ENCODE measurements at places on chromosomes 5 and 9. TPM values are rescaled to one million over a fixed set of nuclear protein-coding genes. Genes with fewer than 3 reads are reported as not detected.

HK3 gene
- 3.9 TPM for total RNA-seq

GRCh38 chr5:73564675-73565074 is 764 bp downstream of the ANKRA2 start:
- H3K4me1 ChIP-seq, result peaks cover 31% of the 10 kb centered on the region
- peak overlapping the region; percentile 85 for H3K4me3 ChIP-seq
- H3K27ac ChIP-seq, result peak overlapping the region; percentile 91
- H3K36me3 ChIP-seq, result peaks cover 42% of the 10 kb centered on the region

PCDHA4 gene
- total RNA-seq, result 1.0 TPM

DNA sequence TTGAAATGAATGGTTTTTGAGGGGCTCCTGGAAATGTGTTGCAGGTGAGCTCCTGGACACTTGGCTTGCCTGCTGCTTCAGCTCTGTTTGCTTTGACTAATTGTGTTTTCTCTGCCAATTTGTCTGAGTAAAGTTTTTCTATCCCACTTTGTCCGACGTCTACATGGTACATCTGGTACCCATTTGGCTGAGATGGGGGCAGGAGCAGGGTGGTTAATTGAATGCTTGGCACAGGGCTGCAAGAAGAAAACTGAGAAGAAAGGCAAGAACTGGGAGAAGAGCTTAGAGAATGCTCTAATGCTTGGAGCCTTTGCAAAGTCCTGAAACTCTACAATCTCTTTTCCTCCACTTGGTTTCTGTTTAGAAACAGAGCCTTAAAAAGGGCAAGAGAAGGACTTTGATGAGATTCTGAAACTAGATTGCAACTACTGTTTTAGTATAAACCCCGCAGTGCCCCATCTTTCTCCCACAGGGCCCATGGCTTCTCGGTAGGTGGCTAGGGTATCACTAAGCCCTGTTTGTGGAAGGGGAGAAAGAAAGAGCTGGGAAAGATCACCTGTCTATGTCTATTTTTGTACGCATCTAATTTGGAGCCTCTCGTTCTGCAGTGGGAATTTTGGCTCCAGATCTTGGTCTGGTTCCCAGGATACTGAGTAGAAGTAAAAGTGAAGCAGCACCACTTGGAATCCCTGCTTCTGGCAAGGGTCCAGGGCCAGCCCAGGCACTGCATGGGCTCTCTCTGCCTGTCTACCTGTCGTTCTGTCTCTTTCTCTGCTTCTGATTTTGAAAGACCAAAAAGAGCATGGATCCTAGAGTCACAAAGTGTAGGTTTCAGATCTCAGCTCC is 214.4 kb downstream of the SEMA6A start:
- H3K4me1 ChIP-seq, result peaks cover 8% of the 10 kb centered on the region
- H3K27ac ChIP-seq, result no peak overlapping the region
- no peak overlapping the region for H3K4me3 ChIP-seq
- no peak for DNase-seq

DNA sequence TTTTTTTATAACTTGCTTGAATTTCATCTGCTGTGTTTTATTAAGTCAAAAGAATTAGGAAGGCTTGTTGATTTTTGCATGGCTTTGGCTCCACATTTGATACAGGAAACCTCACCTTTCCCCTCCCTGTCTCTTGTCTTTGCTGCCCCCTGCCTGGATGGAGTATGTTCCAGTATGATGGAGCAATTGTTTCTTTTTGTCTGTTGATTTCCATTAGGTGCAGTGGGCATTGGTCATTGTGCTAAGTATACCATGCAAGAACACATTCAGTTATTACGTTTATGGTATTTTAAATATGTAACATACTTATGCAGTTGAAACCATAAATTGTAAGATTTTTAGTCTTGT is 19.6 kb downstream of the TJP2 start:
- no peak overlapping the region for H3K4me3 ChIP-seq
- no peaks in the 10 kb centered on the region for H3K36me3 ChIP-seq
- peaks cover 86% of the 10 kb centered on the region for H3K4me1 ChIP-seq
- no peaks in the 10 kb centered on the region for H3K27me3 ChIP-seq

DNA sequence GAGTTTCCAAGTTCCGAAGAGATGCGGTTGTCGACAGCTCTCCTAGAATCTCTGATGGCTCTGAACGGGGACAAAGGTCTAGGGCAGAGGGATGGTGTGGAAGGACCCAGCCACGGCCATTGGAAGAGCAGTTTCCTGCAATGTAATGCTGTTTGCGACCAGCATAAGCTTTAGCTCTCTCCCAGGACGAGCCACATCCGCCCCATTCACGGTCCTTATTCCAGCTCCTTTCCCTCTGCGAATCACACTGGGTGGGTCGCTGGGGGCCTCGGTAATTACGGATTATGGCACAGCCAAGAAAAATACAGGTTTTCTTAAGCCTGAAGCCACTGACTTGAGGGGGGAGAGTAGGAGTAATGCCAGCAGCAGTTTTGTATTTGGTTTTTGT is 22.7 kb downstream of the ANXA2R start:
- H3K4me1 ChIP-seq, result peaks cover 36% of the 10 kb centered on the region
- peak overlapping the region; percentile 37 for H3K4me3 ChIP-seq
- H3K27ac ChIP-seq, result peak overlapping the region; percentile 89

DNA sequence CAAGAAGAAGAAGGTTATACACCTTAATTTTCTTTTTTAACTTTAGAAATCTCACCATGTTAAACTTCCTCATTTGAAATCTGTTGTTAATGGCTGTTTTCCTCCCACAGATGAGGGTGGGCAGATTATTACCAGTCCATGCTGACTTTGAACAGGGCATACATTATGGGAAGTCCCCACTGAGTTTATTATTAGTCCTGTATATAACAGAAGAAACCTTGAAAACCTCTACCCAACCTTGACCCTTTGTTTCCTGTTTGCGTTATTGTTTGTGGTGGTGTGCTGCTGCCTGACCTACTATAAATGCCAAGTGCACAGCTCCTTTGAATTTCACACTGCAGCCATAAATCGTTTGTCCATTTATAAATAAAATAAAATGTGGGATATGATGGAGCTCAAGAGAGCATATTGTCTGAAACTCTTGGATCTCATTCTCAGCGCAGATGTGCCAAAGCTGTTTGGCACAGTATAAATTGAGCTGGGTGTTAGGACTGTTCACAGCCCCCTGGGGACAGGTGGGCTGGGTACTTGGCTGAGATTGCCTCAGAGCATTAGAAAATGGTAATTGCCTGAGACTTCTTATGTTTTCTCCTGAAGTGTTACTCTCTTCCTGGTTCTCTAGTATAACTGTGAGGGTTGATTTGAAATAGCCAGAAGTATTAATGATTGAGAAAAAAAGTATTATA is 139.6 kb downstream of the SPATA31D1 start:
- no peaks in the 10 kb centered on the region for H3K36me3 ChIP-seq
- peak; percentile 21 for DNase-seq
- no peak overlapping the region for H3K4me3 ChIP-seq
- no peaks in the 10 kb centered on the region for H3K4me1 ChIP-seq
- no peak overlapping the region for H3K27ac ChIP-seq
- H3K27me3 ChIP-seq, result no peaks in the 10 kb centered on the region

DNA sequence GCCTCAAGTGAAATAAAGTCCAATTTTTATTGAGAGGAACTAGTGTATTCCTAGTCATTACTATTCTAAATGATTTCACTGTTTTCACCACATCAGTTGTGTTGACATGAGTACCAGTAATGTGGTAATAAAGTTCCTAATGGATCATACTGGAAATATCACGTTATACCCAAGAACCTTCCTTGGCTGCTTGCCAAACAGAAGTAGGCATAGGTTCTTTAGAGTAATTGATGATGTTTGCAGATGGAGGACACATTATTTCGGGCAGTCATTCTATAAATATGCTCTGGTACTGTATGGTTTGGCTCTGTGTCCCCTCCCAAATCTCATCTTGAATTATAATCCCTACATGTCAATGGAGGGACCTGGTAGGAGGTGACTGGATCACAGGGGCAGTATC is 15.1 kb downstream of the SNCAIP start:
- no peak for DNase-seq
- no peak overlapping the region for H3K4me3 ChIP-seq
- no peaks in the 10 kb centered on the region for H3K27me3 ChIP-seq
- no peaks in the 10 kb centered on the region for H3K4me1 ChIP-seq
- H3K27ac ChIP-seq, result no peak overlapping the region
- no peaks in the 10 kb centered on the region for H3K36me3 ChIP-seq

DNA sequence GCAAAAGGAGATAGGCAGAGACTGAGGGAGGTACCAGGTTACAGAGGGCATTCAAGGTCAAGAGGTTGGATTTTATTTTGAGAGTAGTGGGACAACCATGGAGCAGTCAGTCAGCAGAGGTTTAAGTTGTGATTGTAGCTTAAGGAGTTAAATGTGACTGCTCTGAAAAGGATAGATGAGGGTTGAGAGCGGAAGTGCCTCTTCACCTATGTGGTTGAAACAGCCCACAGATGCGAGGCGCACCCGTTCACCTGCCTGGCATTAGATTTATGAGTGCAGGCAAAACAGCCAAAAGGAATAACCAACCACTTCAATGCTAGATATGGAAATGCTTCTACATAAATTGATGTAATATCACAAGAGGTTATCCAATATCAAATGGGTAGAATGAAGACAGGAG is 8.4 kb downstream of the ZNF474 start:
- no peak overlapping the region for H3K27ac ChIP-seq
- H3K4me1 ChIP-seq, result no peaks in the 10 kb centered on the region
- H3K27me3 ChIP-seq, result no peaks in the 10 kb centered on the region
- DNase-seq, result no peak

GRCh38 chr5:172002310-172002709 is 4.1 kb downstream of the FBXW11 start:
- H3K36me3 ChIP-seq, result no peaks in the 10 kb centered on the region
- no peaks in the 10 kb centered on the region for H3K27me3 ChIP-seq
- H3K4me1 ChIP-seq, result peaks cover 49% of the 10 kb centered on the region
- no peak overlapping the region for H3K4me3 ChIP-seq
- DNase-seq, result peak; percentile 50
- peak overlapping the region; percentile 99 for H3K27ac ChIP-seq

PDE6A gene
- total RNA-seq, result not detected

PCDHAC2 gene
- total RNA-seq, result not detected

NOL8 gene
- total RNA-seq, result 20.4 TPM
